ENCODE measurements at places on chromosomes 13 and 19.
A peak's percentile ranks its signal among the peaks of the same experiment; 100 is the strongest.

- DNase-seq: peak; percentile 63
These were observed 815 bp downstream of the MAP3K10 start for GRCh38 chr19:40191836-40192646.

DNA sequence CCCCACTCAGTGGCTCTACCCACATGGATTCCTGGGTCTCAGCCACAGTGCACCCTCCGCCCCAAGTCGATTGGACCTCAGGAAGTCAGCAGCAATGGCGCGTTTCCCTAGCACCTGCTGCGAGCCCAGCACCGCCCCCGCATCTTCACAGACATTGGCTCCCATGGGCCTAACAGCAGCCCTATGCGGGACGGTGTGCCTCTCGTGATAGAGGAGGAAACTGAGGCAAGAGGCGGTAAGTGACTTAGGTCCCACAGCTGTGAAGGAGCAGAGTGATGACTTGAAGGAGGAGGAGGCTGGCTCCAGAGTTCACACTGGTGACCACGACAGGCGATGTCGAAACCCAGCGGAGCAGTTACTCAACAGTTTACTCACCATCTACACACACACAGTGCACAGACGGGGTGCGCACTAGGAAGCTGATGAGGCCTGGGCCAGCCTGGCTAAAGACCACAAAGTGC, 104.5 kb upstream of the SOX1 start:
- no peak for DNase-seq

- no peak for DNase-seq
These were observed 433.7 kb downstream of the DIAPH3 start for GRCh38 chr13:59730026-59730425.

- no peak for DNase-seq
These were observed 62.7 kb downstream of the SIPA1L3 start for GRCh38 chr19:37969695-37970094.

GRCh38 chr19:49677231-49677900, at the start of gene PRMT1:
PRMT1 (plus strand) TSS chr19:49677271; CDS start chr19:49677281, 10 bp downstream.
- no peak for DNase-seq

DNA sequence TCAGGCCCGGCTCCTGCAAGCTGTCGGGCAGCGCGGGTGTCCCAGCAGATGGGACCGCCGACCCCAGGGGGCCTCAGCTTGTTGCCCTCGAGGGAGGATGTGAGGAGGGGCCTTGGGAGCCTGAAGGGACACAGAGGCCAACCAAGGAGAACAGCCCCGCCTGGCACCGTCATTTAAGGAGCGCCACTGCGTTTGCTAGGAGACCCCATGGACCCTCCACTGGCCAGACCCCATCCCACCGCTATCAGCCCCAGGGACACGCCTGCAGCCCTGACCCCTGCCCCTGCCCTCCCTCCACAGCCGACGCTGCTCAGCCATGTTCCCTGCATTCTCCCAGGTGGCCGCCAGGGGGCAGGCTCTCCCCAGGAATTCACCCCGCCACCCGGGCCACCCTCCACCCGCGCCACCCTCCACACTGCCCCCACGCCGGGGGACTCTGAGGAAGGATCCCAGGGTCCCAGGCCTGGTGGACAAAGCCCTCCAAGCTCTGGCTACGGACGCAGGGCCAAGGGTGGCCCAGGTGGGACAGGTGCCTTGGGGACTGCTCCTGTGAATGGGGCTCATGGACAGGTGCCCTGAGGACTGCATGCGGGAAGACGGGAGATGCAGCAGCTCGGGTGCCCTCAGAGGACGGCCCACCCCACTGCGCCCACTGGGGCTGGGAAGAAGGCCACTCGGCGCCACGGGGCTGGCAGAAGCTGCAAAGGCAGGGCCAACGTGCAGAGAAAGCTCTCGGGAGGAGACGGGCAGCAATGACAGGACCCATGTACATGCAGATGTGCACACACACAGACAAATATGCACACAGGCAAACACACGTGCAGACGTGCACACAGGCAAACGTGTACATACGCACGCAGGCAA, 34.4 kb downstream of the PIP5K1C start:
- peak; percentile 79 for DNase-seq

- no peak for DNase-seq
These were observed 170.9 kb downstream of the LACC1 start for GRCh38 chr13:44050450-44051063.

GRCh38 chr13:112688560-112689302, 1.1 kb upstream of the ATP11A start:
- no peak for DNase-seq

Data from H54 (cell line).